ENCODE measurements at places on chromosomes 13 and 19.
A peak's percentile ranks its signal among the peaks of the same experiment; 100 is the strongest.

DNA sequence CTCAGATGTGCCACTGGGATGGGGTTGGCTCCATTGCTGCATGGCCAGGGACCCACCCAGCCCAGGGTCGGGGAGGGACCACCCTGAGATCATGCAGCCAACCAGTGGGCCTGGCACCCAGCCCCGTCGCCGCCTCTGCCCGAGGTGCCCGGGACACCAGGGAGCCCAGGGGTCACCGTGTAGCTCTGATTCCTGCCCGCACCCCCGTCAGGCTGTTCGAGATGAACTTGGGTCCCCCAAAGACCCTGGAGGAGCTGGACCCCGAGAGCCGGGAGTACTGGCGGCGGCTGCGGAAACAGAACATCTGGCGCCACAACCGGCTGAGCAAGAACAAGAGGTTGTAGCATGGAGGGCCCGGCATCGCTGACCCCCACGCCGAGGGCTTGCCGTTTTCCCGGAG lies 4.6 kb downstream of the MRPL54 start:
- DNase-seq = no peak

- DNase-seq = no peak
Observed at GRCh38 chr13:99992949-99993351, 11.4 kb downstream of the ZIC2 start.

- peak; percentile 88 for DNase-seq
Observed at GRCh38 chr19:48325265-48325910, at the start of gene EMP3. Gene EMP3 (plus strand): TSS chr19:48325552. CDS start chr19:48326845, 1,293 bp downstream.

DNA sequence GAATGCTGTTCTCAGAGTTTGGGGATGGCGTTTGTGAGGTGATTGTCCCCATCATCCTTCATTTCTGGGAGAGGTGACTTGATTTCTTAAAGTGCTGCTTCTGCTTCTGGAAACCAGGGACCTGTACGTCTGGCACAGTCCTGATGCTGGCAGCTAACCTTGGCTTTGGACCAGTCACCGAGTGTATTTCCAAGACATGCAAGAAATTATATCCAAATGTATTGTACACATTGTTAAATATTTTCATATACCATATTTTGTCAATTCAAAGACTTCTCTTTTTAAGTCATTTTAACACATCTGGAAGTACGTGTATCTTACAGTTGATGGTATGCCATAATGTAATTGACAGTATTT lies 97.4 kb downstream of the ARHGEF7 start:
- no peak for DNase-seq

DNA sequence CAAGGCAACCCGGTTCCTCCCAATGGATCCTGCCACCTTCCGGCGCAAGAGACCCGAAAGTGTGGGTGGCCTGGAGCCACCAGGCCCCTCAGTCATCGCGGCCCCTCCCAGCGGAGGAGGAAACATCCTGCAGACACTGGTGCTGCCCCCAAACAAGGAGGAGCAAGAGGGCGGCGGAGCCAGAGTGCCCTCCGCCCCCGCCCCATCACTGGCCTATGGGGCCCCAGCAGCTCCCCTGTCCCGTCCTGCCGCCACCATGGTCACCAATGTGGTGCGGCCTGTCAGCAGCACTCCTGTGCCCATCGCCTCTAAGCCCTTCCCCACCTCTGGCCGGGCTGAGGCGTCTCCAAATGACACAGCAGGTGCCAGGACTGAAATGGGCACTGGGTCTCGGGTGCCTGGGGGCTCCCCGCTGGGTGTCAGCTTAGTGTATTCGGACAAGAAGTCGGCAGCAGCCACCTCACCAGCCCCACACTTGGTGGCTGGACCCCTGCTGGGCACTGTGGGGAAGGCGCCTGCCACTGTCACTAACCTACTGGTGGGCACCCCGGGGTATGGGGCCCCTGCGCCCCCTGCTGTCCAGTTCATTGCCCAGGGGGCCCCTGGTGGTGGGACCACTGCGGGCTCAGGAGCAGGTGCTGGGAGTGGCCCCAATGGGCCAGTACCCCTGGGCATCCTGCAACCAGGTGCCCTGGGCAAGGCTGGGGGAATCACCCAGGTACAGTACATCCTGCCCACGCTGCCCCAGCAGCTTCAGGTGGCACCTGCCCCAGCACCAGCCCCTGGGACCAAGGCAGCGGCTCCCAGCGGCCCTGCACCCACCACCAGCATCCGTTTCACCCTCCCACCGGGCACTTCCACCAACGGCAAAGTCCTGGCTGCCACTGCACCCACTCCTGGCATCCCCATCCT lies 11.2 kb upstream of the PRR19 start:
- no peak for DNase-seq

GRCh38 chr13:69108486-69108885 lies 999.1 kb upstream of the ATXN8OS start:
- no peak for DNase-seq

GRCh38 chr13:108835083-108835482 lies 205.7 kb downstream of the MYO16 start:
- DNase-seq = no peak

DNA sequence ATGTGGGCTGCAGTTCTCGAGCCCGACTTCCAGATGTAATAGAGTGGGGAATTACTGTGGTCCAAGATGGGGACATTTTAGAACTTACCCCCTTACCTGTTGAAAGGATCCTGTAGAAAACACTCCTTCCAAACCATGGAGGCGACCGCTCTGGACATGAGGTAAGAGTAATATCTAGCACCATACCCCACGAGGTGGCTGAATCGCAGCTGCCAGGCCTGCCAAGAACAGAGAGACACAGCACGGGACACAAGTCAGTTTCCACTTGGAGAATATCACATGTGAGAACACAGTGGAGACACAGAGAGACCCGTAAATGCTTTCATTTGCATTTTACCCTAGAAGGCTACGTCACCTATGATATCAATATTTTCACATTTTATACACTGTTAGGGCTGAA lies 129.2 kb downstream of the MIPEP start:
- DNase-seq = no peak

DNA sequence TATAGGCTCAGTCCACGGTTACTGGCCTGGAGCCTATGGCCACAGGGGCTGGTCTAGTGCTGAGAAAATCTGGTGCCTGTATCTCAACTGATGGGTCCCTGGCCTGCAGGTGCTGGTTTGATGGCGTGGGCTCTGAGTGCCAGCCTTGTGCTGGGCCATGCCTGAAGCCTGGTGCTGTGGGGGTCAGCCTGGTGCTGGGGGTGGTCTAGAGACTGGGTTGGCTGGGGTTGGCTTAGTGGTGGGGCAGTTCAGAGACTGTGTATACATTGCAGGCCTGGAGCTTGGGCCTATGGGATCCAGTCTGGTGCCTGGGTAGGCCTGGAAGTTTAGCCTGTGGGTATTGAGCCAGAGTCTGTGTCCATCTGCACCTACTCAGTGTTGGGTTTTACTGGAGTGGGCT lies 36.4 kb downstream of the SLC10A2 start:
- no peak for DNase-seq

- no peak for DNase-seq
Observed at GRCh38 chr19:21622920-21623319, 117.5 kb downstream of the ZNF429 start.

- no peak for DNase-seq
Observed at GRCh38 chr13:88552966-88553365, 881.8 kb downstream of the SLITRK5 start.

Measured in cardiac septum (tissue), 1 donor.